WTC11 (cell line): ENCODE measurements at places on chromosomes 1 and 21. TPM values are rescaled to one million over a fixed set of nuclear protein-coding genes. Genes with fewer than 3 reads are reported as not detected.

The SYTL1 gene
- total RNA-seq, result 18.0 to 19.7 TPM (median 18.5 TPM) in 3 replicates

DNA sequence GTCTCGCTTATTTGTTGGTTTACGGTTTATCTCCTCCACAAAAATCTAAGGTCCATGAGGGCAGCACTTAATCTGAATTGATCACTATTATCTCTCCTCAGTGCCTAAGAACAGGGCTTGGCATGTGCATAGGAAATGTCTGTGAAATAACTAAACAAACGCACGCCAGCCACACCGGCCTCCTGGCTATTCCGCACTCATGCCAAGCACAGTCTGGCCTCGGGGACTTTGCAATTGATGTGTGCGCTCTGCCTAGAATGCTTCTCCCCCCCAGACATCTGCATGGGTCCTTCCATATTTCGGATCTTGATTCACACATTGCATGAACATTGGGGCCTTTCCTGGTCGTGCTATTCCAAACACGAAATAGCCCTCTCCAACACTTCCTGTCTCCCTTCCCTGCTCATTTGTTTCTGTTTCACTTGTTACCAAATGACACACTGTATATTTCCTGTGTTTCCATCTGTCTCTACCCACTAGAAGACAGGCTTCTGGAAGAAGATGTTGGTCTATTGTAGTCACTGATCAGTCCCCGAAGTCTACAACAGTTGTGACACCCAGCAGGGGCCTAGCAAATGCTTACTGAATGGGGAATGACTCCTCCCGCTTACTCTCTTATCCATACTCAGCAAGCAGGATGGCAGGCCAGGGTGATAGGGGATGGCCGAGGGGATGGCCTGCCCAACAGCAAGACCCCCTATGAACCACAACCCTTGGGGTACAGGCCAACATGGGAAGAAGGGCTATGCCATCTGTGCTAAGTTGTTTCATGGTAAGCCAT lies 93.9 kb downstream of the GLIS1 start:
- DNase-seq, result no peak
- H3K36me3 ChIP-seq, result no peaks in the 10 kb centered on the region
- H3K4me1 ChIP-seq, result peaks cover 12% of the 10 kb centered on the region; the same call in 1 of the 2 replicates
- no peaks in the 10 kb centered on the region for H3K27me3 ChIP-seq
- no peak overlapping the region for H3K27ac ChIP-seq

DNA sequence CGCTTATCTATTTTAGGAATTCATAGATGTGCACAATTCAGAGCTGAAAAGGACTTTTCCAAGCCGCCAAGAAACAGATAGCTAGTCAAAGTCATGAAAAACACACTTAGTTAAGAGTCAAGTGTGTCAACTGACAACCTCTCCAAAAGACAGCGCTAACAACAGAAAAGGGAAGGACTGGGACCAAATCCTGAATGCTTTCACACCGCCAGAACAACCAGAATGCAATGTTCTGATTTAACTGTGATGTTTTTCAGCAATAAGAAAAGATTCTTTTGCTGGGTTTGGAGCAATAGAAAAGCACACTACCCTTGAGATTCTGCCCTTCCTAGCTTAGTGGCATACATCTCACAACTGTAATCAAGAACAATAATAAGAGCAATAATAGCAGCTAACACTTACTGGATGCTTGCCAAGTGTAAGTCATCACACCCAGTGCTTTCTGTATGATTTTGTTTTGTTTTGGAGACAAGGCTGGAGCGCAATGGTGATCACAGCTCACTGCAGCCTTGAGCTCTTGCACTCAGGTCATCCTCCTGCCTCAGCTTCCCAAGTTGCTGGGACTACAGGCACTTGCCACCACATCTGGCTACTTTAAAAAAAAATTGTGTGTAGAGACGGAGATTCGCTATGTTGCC lies 33.9 kb upstream of the SDC3 start:
- H3K4me3 ChIP-seq, result no peak overlapping the region
- peaks cover 70% of the 10 kb centered on the region for H3K36me3 ChIP-seq
- no peaks in the 10 kb centered on the region for H3K27me3 ChIP-seq
- no peak for DNase-seq

The FUCA1 gene
- 7.5 to 8.3 TPM (median 7.8 TPM) in 3 replicates for total RNA-seq

DNA sequence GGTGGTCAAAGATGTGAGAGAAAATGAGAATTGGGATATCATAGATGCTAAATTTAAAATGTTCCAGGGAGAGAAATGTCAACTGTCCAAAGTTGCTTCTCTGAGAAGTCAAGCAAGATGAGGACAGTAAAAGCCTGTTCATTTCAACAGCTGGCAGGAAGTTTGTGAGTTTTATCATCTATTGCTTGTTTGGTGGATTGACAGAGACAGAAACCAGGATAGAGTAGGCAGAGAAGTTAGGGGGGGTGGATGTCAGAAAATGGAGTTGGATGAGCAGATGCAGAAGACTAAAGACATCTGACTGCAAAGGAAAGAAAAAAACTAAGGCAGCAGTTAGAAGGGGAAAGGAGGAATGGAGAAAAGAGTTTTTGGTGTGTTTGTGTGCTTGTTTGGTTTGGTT lies 78.4 kb downstream of the AK5 start:
- no peak overlapping the region for H3K4me3 ChIP-seq
- no peaks in the 10 kb centered on the region for H3K36me3 ChIP-seq
- H3K27ac ChIP-seq, result no peak overlapping the region
- no peaks in the 10 kb centered on the region for H3K27me3 ChIP-seq
- peaks cover 4% of the 10 kb centered on the region; the same call in 1 of the 2 replicates for H3K4me1 ChIP-seq
- no peak for DNase-seq

GRCh38 chr1:241972703-241973369 lies 15.3 kb downstream of the BECN2 start:
- H3K4me3 ChIP-seq, result no peak overlapping the region
- no peaks in the 10 kb centered on the region for H3K36me3 ChIP-seq
- no peak overlapping the region for H3K27ac ChIP-seq
- peak; percentile 56 for DNase-seq
- H3K27me3 ChIP-seq, result no peaks in the 10 kb centered on the region

DNA sequence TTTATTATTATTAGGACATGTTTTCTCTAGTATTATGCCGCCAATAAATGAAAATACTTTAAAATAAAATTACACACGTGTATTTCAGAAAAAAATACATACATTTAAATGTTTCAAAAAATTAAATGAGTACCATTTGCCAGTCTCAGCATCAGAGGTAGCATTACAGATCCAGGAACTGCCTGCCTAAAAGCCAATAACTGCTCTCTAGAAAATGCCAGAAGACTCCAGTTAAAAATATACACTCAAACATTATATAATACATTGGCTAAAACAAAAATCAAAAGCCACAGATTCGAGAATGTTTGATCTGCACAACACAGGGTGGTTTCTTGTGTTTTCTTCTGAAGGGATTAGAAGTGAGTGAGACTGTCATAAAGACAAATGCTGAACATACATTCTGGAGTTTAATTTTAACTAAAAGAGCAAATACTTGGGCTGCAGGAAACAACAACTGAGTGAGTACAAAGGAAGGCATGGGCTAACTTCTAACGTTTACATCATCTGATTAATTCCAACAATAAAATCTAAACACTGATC lies 105.5 kb downstream of the RERE start:
- DNase-seq, result no peak
- H3K4me1 ChIP-seq, result peaks cover 48% of the 10 kb centered on the region
- H3K36me3 ChIP-seq, result peaks cover 3% of the 10 kb centered on the region

DNA sequence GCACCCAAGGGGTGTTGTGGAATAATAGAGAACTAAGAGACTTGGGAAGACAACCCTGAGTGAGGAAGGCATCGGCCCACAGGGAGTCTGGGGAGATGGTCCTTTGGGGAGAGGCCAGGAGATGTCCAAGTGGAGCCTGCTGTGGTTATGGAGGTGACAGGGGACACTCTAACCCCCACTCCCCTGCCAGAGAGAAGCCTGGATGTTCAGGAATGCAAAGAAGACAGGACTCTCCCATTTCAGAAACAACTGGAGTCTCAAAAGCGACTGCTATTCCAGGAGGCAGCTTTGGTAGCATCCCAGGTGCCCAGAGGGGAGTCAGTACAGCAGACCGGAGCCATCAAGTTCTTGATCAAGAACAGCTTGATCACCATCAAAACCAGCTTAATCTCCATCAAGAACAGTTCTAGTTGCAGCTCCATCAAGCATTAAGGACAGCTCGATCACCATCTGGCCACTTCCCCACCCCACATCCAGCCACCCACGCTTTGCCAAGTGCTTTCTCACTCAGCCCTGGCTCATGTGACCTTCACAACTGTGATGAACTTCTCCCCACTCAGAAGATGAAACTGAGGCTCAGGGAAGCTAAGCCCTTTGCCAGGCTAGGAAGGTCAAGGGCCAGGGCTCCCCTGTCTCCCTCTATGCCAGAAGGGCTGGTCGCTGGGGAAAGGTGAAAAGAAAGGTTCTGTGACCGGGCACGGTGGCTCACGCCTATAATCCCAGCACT lies 743 bp downstream of the CD52 start:
- H3K4me1 ChIP-seq, result peaks cover 33% of the 10 kb centered on the region
- no peak overlapping the region for H3K4me3 ChIP-seq
- no peak for DNase-seq
- H3K36me3 ChIP-seq, result peaks cover 10% of the 10 kb centered on the region
- H3K27ac ChIP-seq, result peak overlapping the region; percentile 78; the same call in 1 of the 2 replicates

The HMGB4 gene
- total RNA-seq, result not detected in 3 replicates

DNA sequence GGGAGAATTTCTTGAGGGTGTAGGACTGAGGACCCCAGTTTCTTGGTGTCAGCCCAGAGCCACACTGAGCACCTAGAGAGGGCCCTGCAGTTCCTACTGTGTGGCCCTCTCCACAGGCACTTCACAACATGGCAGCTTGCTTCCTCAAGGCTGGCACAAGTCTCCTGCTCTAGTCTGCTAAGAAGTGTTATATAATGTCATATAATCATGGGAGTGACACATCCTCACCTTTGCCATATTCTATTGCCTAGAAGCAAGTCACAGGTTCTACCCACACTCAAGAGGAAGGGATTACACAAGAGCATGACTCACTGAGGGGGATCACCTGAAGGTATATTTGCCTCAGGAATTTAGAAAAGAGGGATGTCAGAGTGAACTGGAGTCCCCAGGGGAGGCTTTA lies 5.5 kb upstream of the SNX27 start:
- peaks cover 8% of the 10 kb centered on the region for H3K27me3 ChIP-seq
- H3K4me3 ChIP-seq, result no peak overlapping the region
- H3K36me3 ChIP-seq, result no peaks in the 10 kb centered on the region
- H3K4me1 ChIP-seq, result peaks cover 4% of the 10 kb centered on the region; the same call in 1 of the 2 replicates

- DNase-seq, result no peak
- H3K4me1 ChIP-seq, result no peaks in the 10 kb centered on the region
- H3K27me3 ChIP-seq, result no peaks in the 10 kb centered on the region
- no peak overlapping the region for H3K27ac ChIP-seq
Measured at GRCh38 chr21:40140675-40141074, 273.4 kb downstream of the PCP4 start.

DNA sequence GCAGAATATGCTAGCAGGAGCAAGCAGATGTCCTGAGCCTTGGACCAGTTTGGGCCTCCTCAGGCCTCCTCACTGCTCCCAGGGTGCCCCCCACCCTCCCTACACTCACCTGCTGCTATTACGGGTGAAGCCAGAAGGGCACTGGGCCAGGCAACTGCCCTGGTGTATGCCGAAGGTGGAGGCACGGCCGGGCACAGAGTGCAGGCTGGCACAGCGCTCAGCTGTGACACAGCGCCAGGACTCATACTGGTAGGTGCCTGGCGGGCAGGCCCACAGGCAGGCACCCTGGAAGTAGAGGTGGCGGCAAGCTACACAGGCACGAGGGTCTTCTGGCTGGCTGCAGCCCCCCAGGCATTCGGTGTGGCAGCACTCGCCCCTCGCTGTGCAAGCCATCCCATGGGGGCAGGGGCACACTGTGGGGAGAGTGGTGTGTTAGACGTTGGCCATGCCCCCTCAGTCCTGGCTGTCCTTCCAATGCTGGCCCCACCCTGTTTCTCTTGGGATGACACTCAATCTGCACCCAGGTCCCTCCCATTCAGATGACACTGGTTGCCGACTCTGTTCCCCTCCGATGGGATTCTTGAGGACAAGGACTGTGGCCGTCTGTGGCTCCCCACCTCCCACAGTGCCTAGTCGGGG lies 7.0 kb downstream of the INSRR start:
- DNase-seq, result no peak
- H3K36me3 ChIP-seq, result no peaks in the 10 kb centered on the region
- no peak overlapping the region for H3K27ac ChIP-seq
- H3K27me3 ChIP-seq, result peaks cover 89% of the 10 kb centered on the region

GRCh38 chr1:178500091-178500770 lies 3.5 kb upstream of the CLEC20A start:
- H3K27me3 ChIP-seq, result no peaks in the 10 kb centered on the region; the same call in 1 of the 2 replicates
- no peak for DNase-seq

- H3K4me1 ChIP-seq, result peaks cover 52% of the 10 kb centered on the region
- no peaks in the 10 kb centered on the region for H3K36me3 ChIP-seq
- H3K27ac ChIP-seq, result no peak overlapping the region
- H3K27me3 ChIP-seq, result peaks cover 16% of the 10 kb centered on the region
- H3K4me3 ChIP-seq, result no peak overlapping the region
Measured at GRCh38 chr21:33125680-33126375, 55.9 kb downstream of the OLIG1 start.

GRCh38 chr1:161185732-161186311 lies 8.5 kb upstream of the B4GALT3 start:
- H3K4me1 ChIP-seq, result peaks cover 9% of the 10 kb centered on the region
- no peak for DNase-seq
- no peak overlapping the region for H3K27ac ChIP-seq
- H3K27me3 ChIP-seq, result no peaks in the 10 kb centered on the region; the same call in 1 of the 2 replicates
- H3K4me3 ChIP-seq, result no peak overlapping the region
- H3K36me3 ChIP-seq, result no peaks in the 10 kb centered on the region

DNA sequence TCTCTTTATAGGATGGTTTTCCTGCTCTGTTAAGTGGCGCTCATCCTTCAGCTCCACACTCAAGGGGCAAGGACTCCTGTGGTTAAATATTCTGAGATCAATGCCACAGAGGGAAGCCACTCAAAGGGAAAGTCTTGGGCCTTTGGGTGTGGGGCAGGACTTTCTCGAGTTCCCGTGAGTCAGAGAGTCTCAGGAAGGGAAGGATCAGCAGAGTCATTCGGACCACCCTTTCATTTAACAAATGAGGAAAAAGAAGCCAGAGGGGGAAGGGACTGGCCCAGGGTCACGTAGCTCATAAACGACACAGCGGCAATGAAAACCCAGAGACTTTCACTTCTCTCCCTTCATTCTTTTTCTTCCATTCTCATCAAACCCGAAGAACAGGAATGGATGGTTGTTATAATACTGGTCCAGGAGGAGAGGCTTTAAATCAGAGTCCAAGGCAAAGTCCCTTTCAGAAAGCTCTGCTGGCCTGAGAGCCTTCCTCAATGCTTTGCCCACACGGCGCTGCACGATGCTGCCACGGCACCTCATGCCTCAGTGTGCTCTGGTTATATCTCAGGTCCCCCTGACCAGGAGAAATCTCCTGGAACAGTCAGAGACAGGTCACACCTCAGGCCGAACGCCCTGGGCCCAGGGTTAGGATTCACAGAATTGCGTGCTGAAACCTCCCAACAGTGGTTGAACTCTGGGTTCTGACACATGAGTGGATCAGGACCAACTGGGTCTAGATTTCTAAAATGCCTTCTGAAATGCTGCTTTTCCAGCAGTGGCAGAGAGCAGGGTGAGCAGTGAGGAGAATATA lies 65.3 kb downstream of the TENT5C start:
- no peak overlapping the region for H3K27ac ChIP-seq
- H3K4me3 ChIP-seq, result no peak overlapping the region
- H3K27me3 ChIP-seq, result no peaks in the 10 kb centered on the region
- no peak for DNase-seq
- H3K4me1 ChIP-seq, result peaks cover 16% of the 10 kb centered on the region

The C1QB gene
- total RNA-seq, result 0.61 to 1.1 TPM (median 0.62 TPM) in 3 replicates

GRCh38 chr1:150927624-150928023 lies 1.5 kb downstream of the SETDB1 start:
- peaks cover 51% of the 10 kb centered on the region for H3K36me3 ChIP-seq
- no peak for DNase-seq
- H3K27ac ChIP-seq, result no peak overlapping the region; the same call in 1 of the 2 replicates
- no peaks in the 10 kb centered on the region for H3K27me3 ChIP-seq
- peak overlapping the region; percentile 92 for H3K4me3 ChIP-seq
- peaks cover 5% of the 10 kb centered on the region for H3K4me1 ChIP-seq

- peaks cover 6% of the 10 kb centered on the region; the same call in 1 of the 2 replicates for H3K27me3 ChIP-seq
- H3K36me3 ChIP-seq, result no peaks in the 10 kb centered on the region
- no peak for DNase-seq
- no peak overlapping the region for H3K27ac ChIP-seq
Measured at GRCh38 chr1:230819976-230820375, 48.3 kb downstream of the C1orf198 start.
